H9 (cell line): ENCODE measurements at places on chromosomes 1 and 21. TPM values are rescaled to one million over a fixed set of nuclear protein-coding genes. Genes with fewer than 3 reads are reported as not detected.

The PCSK9 gene
- 72.2 and 75.1 TPM in 2 replicates for total RNA-seq

DNA sequence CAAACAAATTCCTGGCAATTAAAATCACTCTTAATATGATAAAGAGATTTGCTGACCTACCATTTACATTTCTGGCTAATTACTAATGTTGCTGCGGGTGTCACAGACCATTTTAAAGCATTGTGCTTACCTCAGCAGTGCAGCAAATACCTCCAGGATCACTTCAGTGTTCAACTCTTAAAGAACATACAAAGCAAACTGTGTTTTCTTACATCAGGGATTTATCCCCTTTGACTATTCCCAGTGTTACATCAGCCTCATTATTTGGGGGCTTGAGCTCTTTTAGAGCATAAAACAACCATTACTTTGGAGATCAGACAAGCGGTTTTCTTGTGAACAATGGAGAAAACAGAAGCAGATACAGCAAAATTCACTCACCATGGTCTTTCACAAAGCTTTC is 185.4 kb downstream of the LYPLAL1 start:
- H3K4me3 ChIP-seq = no peak overlapping the region
- DNase-seq = no peak
- no peaks in the 10 kb centered on the region for H3K36me3 ChIP-seq
- no peaks in the 10 kb centered on the region for H3K4me1 ChIP-seq

- no peaks in the 10 kb centered on the region; the same call in 1 of the 2 replicates for H3K4me1 ChIP-seq
- H3K36me3 ChIP-seq = no peaks in the 10 kb centered on the region
- DNase-seq = peak; percentile 90
- no peak overlapping the region; the same call in 2 of the 3 replicates for H3K4me3 ChIP-seq
These were observed 103.4 kb upstream of the VAMP3 start for GRCh38 chr1:7667625-7668218.

DNA sequence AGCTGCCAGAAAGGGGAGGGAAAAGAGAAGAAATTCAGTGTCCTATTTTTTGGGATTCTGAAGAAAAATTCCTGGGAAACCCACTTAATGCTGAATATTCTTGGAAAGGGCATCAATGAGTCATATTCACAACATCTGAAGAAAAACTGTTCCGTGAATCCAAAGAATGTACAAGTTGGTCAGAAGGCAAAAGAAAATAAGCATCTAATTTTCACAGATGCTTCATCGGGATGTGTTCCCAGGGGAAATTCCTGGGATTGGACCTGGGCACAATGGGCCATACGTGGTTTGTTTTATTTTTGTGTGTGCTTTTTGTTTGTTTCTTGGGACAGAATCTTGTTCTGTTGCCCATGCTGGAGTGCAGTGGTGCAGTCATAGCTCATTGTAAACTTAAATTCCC is 112.2 kb downstream of the MAP3K21 start:
- H3K4me3 ChIP-seq = no peak overlapping the region
- H3K27ac ChIP-seq = no peak overlapping the region
- no peaks in the 10 kb centered on the region for H3K4me1 ChIP-seq
- H3K27me3 ChIP-seq = no peaks in the 10 kb centered on the region
- no peak for DNase-seq

The GJA9 gene
- not detected in 2 replicates for total RNA-seq

GRCh38 chr21:44437371-44437695 is 18.0 kb upstream of the LRRC3 start:
- no peak overlapping the region for H3K27ac ChIP-seq
- H3K4me1 ChIP-seq = no peaks in the 10 kb centered on the region
- no peak overlapping the region for H3K4me3 ChIP-seq
- H3K36me3 ChIP-seq = no peaks in the 10 kb centered on the region; the same call in 1 of the 3 replicates
- no peaks in the 10 kb centered on the region for H3K27me3 ChIP-seq

- no peaks in the 10 kb centered on the region for H3K27me3 ChIP-seq
- no peak for DNase-seq
- H3K4me1 ChIP-seq = no peaks in the 10 kb centered on the region; the same call in 1 of the 2 replicates
These were observed 175.6 kb downstream of the FCRL5 start for GRCh38 chr1:157376681-157377080.

The F11R gene
- total RNA-seq = 159 and 174 TPM in 2 replicates

The LIPI gene
- total RNA-seq = not detected in 2 replicates

The ZYG11B gene
- total RNA-seq = 20.6 and 21.2 TPM in 2 replicates

- peaks cover 10% of the 10 kb centered on the region for H3K36me3 ChIP-seq
- peak; percentile 69 for DNase-seq
- no peaks in the 10 kb centered on the region for H3K4me1 ChIP-seq
- peak within 1 kb of the TSS; percentile 81 for H3K27ac ChIP-seq
- H3K4me3 ChIP-seq = peak within 1 kb of the TSS; percentile 99
These were observed at the start of gene ST7L for GRCh38 chr1:112618721-112619517. Gene ST7L, minus strand, starts transcription at chr1:112619141. Its CDS starts 28 bp downstream, at chr1:112619113.

GRCh38 chr21:45818276-45818903 is 163.2 kb upstream of the COL6A1 start:
- no peak overlapping the region for H3K27ac ChIP-seq
- DNase-seq = no peak
- no peak overlapping the region for H3K4me3 ChIP-seq
- H3K4me1 ChIP-seq = no peaks in the 10 kb centered on the region
- no peaks in the 10 kb centered on the region for H3K36me3 ChIP-seq

The PWP2 gene
- total RNA-seq = 6.0 and 6.3 TPM in 2 replicates

DNA sequence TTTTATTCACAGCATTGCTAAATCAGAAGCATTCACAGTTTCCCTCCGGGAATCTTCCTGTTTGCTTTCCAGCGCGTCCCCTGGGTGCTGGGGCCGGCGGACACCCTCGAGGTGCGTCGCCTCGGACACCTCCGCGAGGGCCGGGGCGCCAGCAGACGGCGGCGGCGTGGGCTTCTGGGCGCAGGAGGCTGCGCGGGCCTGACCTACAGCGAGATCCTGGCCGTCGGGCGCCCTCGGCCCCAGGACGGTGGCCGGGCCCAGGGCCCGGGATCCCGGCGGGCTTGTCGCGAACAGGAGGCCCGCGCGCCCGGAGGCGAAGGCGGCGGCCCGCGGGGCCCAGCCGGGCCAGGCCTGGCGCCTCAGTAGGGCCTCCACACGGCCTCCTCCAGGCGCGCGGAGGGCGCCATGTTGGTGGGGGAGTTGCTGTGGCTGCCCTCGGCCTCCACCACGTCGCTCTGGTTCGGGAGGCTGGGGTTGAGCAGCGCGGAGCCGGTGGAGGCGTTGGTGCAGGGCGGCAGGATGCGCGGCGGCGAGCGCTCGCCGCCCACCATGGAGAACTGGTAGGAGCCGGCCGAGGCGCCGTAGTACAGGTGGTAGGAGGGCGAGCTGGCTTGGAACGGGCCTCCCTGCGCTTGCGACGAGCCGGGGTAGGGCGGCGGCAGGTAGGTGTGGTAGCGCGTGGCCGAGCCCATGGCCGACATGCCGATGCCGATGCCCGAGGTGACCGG is 123.1 kb downstream of the CLIC6 start:
- no peak overlapping the region for H3K27ac ChIP-seq
- H3K4me1 ChIP-seq = no peaks in the 10 kb centered on the region
- no peaks in the 10 kb centered on the region for H3K27me3 ChIP-seq
- peak; percentile 43 for DNase-seq

- no peaks in the 10 kb centered on the region for H3K36me3 ChIP-seq
- H3K4me3 ChIP-seq = no peak overlapping the region
- no peak for DNase-seq
- no peaks in the 10 kb centered on the region for H3K4me1 ChIP-seq
- peaks cover 2% of the 10 kb centered on the region; the same call in 1 of the 2 replicates for H3K27me3 ChIP-seq
These were observed 7.0 kb upstream of the GPR88 start for GRCh38 chr1:100530880-100531487.
